ENCODE measurements at places on chromosomes 6 and 20.

DNA sequence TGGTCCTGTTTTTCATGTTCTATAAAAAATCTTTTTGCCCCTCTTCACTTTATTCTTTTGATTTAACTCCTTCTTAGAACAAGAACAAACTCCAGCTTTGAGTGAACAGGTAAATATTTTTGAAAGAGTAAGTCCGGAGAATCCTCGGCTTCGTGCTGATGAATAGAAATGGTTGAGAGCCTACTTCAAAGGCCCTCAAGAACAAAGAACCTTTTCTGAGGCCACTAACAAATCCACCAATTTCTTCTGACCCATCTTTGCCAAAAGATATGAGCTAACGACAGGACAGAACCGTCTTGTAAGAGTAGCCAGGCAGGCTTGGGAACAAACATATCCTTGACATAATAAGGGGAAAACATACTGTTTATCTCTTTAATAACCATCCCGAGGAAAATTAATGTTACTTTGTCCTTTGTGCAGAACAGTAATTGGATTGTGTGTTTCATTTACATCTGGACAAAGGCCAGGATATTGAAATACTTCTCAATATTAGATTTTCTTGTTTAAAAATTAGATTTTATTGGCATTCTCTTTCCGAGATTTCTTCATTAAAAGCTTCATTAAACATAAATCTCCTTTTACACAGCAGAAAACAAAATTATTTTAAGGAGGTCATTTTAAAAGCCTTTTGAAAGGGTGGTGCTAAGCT lies 52.9 kb downstream of the NOX3 start:
- no peak for DNase-seq

DNA sequence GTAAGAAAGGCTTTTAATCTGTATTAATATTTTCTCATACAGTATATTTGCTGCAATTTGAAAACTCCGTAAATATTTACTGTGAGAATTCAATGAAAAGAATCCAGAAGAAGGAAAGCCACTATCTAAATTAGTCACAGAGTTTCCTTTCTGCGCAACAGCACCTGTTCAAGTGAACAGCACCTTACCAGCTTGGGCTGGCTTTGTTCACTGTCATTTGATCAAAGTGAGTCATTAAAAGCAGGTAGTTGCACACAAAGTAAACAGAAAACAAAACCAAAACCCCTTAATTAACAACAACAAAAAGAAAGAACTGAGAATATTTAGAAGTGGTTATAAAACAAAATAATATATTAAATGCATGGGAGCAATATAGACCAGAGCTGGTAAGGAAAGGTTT lies 12.8 kb downstream of the SMLR1 start:
- DNase-seq = no peak

DNA sequence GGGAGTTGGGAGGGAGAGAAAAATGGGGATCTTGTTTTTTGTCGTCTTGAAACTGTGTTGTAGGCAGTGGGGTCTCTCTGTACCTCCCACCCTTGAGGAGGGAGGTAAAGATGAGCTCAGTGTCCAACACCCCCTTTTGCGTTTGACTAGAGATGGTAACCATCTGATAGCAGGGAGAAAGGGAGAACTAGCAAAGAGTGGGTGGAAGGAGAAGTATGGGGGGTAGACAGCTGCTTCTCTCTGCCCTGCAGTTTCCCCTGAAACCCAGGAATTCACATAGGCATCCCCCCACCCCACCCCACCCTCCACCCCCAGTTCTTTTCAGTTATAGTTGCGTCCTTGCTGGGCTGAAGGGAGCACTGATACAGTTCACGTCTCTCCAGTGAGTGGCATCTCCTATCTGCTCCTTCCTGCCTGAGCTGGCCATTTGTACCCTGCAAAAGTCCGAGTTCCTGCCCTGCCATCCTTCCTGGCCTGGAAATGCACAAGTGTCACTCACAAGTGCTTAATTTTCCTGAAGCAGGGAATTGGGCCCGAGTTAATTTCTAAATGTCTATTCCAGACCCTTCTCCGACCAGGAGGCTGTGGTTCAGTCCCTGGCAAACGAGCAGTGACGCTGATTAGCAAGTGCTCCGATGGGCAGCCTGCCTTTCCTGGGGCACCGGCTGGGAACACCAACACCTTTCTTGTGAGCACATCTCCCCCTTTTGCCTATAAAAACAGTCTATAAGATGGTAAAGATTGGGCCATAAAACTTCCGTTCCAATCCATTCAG lies 1.5 kb downstream of the SIRPA start:
- no peak for DNase-seq

- DNase-seq = no peak
These were observed 54.2 kb downstream of the QKI start for GRCh38 chr6:163468738-163469137.

GRCh38 chr6:144928847-144929246 lies 643.7 kb downstream of the UTRN start:
- DNase-seq = no peak

DNA sequence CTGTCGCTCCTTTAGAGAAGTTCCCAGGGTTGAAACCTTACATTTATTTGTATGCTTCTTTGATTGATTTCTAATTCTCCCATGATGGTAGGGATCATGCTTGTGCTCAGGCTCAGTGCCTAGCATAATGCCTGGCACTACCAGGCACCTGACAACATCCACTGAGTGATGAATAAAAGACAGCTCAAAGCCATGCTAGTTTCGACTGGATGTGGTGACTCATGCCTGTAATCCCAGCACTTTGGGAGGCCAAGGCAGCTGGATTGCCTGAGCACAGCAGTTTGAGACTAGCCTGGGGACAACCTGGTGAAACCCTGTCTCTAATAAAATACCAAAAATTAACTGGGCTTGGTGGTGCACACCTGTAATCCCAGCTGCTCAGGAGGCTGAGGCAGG lies 11.6 kb upstream of the CD164 start:
- no peak for DNase-seq

DNA sequence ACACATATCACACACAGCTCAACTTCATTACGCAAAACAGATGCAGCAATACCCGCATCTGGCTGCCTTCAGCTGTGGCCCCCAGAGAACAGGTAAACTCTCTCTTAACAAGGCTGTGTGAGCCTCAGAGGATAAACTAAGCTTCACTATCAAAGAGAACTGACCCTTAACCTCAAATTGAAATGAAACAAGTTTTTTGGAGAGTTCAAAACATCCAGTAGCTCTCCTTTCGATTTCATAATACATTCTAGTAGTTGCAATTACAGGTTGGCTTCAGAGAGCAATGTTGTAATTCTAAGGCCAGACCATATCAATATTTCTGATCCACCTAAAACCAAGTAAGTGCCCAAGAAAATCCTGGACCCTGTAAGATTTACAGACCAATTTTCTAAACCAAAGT lies 113.5 kb downstream of the FAXC start:
- DNase-seq = no peak

DNA sequence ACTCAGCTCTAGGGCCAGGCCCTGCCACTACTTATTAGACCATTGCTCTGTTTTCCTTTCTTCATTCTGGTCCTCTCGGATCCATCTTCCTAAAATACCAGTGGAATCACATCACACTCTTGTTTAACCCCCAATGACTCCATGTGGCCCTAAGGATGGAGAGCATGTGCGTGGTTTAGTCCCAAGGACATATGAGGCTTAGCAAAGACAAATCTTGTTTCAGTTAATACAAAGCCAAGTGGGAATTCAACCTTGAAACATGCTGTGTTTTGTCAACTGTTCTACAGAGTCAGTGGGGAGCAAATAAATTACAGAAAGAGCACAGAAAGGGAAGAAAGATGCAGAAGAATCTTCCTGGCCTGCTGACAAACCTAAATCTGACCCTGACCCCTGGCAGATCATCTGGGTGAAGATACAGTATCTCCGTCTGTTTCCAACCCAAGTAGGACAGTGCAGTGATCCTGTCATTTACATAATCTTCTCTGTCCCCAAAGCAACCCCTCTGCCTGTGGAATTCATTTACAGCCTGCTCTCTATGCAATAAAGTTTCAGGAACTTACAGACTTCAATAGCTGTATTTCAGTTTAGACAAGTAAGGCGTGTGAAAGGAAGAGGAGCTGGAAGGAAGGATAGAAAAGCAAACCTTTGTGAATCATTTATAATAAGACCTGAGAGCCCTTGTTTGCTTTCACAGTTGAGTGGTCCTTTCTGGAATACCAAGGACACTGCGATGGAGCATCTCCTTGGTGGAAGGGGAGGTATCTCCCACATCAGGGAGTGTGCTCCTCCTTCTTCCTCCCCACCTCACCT lies 144.0 kb downstream of the THBS2 start:
- DNase-seq = no peak

DNA sequence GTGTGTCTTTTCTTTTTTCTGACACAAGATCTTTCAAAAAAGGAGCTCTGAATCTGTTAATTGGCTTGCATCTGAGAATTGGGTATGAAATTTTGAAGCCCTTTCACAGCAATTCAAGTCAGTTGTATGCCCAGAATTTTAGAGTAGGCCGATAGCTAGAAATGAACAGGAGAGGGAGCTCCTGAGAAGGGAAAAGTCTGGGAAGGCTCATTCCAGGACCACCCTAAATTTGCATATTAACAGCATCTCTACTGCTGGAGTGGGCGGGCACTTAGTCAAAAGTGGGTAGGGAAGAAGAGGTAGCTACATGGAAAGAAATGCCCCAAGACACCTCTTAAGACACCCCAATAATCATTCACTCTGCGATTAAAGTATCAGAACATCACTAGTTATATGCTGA lies 928.3 kb downstream of the TBC1D32 start:
- DNase-seq = no peak

- no peak for DNase-seq
These were observed 159.3 kb downstream of the PREX1 start for GRCh38 chr20:48668451-48668946.

GRCh38 chr20:22925613-22925983 lies 109.5 kb upstream of the SSTR4 start:
- DNase-seq = no peak

GRCh38 chr20:46756419-46756818 lies 47.0 kb downstream of the SLC2A10 start:
- DNase-seq = no peak

DNA sequence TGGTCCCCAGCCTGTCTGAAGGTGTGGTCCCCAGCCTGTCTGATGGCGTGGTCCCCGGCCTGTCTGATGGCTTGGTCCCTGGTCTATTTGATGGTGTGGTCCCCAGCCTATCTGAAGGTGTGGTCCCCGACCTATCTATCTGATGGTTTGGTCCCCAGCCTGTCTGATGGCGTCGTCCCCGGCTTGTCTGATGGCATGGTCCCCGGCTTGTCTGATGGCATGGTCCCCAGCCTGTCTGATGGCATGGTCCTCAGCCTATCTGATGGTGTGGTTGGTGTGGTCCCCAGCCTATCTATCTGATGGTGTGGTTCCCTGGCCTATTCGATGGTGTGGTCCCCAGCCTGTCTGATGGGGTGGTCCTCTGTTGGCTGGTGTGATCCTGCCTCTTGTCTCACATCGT lies 18.2 kb upstream of the MRGBP start:
- DNase-seq = no peak

DNA sequence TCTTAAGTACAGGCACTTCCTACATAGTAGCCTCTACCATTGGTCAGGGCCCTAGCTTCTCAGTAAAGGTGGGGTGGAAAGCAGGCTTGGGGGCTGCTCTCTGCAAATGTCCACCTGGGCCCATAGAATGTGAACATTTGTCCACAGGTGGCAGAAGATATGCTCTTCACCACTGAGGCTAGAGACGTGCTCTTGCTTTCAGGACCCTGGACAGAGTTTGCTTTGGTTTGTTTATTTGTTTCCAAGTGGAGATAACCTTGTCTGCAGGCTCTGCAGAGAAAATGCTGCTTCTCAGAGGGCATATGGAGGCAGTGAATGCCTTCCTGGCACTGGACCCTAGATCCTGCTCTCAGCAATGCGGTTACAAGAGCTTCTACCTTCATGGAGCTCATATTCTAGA lies 129.0 kb downstream of the F13A1 start:
- no peak for DNase-seq

GRCh38 chr6:41536795-41537758 lies 9.1 kb upstream of the FOXP4 start:
- no peak for DNase-seq

GRCh38 chr6:38701551-38701950 lies 1.4 kb downstream of the GLO1 start:
- DNase-seq = no peak
